ENCODE measurements at places on chromosomes 1 and 21.

GRCh38 chr1:93095804-93096585, 16.9 kb downstream of the MTF2 start:
- DNase-seq: no peak

- no peak for DNase-seq
Measured at GRCh38 chr1:217363319-217363718, 267.6 kb downstream of the GPATCH2 start.

DNA sequence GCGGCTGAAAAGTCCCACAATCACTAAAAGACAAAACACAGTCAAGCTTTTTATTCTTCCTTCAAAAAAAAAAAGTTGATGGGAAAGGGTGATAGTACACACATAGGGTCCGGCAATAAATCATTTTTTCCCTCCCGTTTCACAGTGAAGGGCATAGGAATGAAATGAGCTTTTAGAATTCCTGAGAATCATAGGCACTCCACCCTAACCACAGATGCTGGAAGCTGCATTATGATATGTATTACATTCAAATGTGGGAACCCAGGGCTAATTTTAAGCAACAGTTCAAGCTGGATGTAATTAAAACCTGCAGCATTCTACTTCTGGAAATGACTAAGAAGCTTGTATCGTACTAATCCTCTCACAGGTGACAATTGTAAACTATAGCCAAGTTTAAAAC, 75.7 kb upstream of the KCNJ15 start:
- DNase-seq: no peak

DNA sequence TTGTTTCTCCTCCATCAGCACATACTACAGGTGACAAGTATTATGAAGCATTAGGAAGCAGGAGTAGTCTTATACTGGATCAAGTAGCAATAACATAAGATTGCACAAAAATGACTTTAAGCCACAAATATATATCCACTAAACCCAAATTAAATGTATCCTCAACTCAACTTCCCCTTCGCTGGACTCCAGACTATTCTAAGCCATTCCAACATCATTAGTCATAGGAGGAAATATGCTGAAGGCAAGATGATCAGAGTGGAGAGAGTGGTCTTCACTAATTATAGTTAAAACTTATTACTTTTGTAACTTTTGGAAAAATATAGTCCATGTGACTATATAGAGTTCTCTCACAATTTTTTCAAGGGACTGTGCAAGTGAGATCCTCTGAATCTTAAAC, 390.7 kb upstream of the ZP4 start:
- no peak for DNase-seq

DNA sequence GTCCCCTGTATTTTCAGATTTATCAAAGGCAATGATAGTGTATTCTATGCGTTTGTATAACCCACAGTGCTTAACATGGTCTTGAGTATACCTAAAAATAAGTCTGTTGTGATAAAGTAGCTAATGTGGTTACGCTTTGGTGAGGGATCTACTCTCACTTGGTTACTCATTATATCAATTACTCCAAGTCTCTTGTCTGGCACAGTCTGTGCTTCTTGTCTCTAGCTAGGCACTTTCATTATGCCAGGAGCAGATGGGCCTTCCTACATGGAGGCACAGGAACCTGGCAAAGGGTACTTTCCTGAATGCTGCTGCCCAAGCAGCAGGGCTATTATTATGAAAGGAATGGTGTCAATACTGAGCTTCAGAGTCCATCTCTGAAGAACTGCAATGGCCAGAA, 4.2 kb upstream of the PTPN22 start:
- no peak for DNase-seq

All from CD4-positive, alpha-beta T cell treated with Interleukin-6 for 4 hours (primary cell).